ENCODE measurements at places on chromosomes 7 and 10. TPM values are rescaled to one million over a fixed set of nuclear protein-coding genes. Genes with fewer than 3 reads are reported as not detected.
A peak's percentile ranks its signal among the peaks of the same experiment; 100 is the strongest.

GRCh38 chr7:14073988-14074387 lies 84.5 kb upstream of the ETV1 start:
- H3K27me3 ChIP-seq: no peaks in the 10 kb centered on the region
- H3K27ac ChIP-seq: no peak overlapping the region
- H3K4me3 ChIP-seq: no peak overlapping the region
- no peak for DNase-seq

- H3K4me3 ChIP-seq: no peak overlapping the region
- no peak overlapping the region for H3K27ac ChIP-seq
- H3K27me3 ChIP-seq: no peaks in the 10 kb centered on the region
- DNase-seq: no peak
- H3K4me1 ChIP-seq: no peaks in the 10 kb centered on the region
Observed at GRCh38 chr10:12768156-12769100, 233.1 kb downstream of the CCDC3 start.

GRCh38 chr10:126508535-126509040 lies 120.3 kb upstream of the ADAM12 start:
- no peaks in the 10 kb centered on the region for H3K36me3 ChIP-seq
- H3K4me1 ChIP-seq: no peaks in the 10 kb centered on the region
- H3K27me3 ChIP-seq: no peaks in the 10 kb centered on the region
- H3K27ac ChIP-seq: no peak overlapping the region
- no peak overlapping the region for H3K4me3 ChIP-seq

The NME8 gene
- 0.51 TPM for total RNA-seq

DNA sequence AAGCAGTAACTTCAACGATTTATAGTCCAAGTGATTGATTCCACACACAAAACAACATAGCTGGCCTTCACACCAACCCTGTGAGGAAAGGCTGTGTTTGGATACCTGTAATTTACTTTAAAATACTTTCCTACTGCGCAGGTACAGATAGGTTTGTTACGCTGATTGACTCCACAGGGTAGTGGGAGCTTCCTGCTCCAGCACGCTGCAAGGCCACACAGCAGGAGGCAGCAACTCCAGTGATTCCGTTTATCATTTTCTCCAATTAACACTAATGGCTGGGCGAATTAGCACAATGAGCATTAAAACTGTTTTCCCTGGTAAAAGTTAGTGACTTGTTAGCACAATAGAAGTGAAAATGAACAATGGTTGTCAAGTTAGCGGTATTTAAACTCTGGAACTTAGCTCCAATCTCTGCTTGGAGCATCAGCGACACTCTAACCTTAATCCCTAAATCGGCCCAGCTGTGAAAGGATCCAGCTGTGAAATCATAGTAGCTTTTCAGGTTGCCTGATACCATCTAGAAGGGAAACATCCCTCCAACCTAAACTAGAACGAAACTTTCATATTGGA lies 959 bp downstream of the DCLRE1C start:
- DNase-seq: no peak
- H3K36me3 ChIP-seq: peaks cover 11% of the 10 kb centered on the region
- H3K4me1 ChIP-seq: peaks cover 21% of the 10 kb centered on the region
- peak overlapping the region; percentile 98 for H3K27ac ChIP-seq
- no peaks in the 10 kb centered on the region for H3K27me3 ChIP-seq
- H3K4me3 ChIP-seq: peak overlapping the region; percentile 91

The SPDYE18 gene
- not detected for total RNA-seq

GRCh38 chr10:123798856-123799255 lies 92.8 kb downstream of the CPXM2 start:
- no peaks in the 10 kb centered on the region for H3K4me1 ChIP-seq
- H3K27ac ChIP-seq: no peak overlapping the region
- H3K4me3 ChIP-seq: no peak overlapping the region
- no peaks in the 10 kb centered on the region for H3K27me3 ChIP-seq
- no peak for DNase-seq

The ANKRD1 gene
- total RNA-seq: not detected

DNA sequence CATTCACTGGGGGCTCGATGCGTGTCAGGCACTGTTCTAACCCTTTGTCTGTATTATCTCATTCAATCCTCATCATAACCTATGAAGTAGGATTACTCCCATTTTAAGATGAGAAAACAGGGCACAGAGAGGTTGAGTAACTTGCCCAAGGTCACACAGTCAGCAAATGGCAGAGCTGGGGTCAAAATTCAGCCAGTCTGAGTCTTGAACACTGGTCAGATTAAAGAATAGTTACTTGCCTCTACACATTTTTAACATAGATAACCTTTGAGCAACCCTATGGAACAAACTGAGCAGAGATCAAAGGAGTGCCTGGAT lies 27.2 kb downstream of the INSIG1 start:
- no peaks in the 10 kb centered on the region for H3K36me3 ChIP-seq
- no peak for DNase-seq
- no peak overlapping the region for H3K4me3 ChIP-seq
- H3K27me3 ChIP-seq: no peaks in the 10 kb centered on the region

The CCL24 gene
- total RNA-seq: not detected

The FFAR4 gene
- not detected for total RNA-seq

GRCh38 chr10:67603701-67604100 lies 92.3 kb downstream of the CTNNA3 start:
- no peak overlapping the region for H3K4me3 ChIP-seq
- no peak overlapping the region for H3K27ac ChIP-seq
- no peaks in the 10 kb centered on the region for H3K4me1 ChIP-seq
- DNase-seq: no peak

DNA sequence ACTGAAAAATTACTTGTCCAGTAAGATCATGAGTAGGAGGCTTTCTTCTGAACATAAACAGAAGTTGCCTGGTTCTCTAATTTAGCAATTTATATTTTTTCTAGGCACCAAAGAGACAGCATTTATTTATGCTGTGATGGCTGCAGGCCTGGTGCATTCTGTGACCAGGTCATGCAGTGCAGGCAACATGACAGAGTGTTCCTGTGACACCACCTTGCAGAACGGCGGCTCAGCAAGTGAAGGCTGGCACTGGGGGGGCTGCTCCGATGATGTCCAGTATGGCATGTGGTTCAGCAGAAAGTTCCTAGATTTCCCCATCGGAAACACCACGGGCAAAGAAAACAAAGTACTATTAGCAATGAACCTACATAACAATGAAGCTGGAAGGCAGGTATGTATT lies 2.8 kb downstream of the WNT16 start:
- H3K27ac ChIP-seq: no peak overlapping the region
- peaks cover 19% of the 10 kb centered on the region for H3K27me3 ChIP-seq
- no peaks in the 10 kb centered on the region for H3K36me3 ChIP-seq
- H3K4me1 ChIP-seq: peaks cover 5% of the 10 kb centered on the region
- no peak for DNase-seq

- no peak overlapping the region for H3K4me3 ChIP-seq
- no peaks in the 10 kb centered on the region for H3K36me3 ChIP-seq
- no peak overlapping the region for H3K27ac ChIP-seq
- DNase-seq: no peak
- H3K4me1 ChIP-seq: no peaks in the 10 kb centered on the region
Observed at GRCh38 chr7:147013825-147014224, 897.2 kb downstream of the CNTNAP2 start.

- DNase-seq: no peak
- H3K27me3 ChIP-seq: no peaks in the 10 kb centered on the region
- H3K4me1 ChIP-seq: peaks cover 18% of the 10 kb centered on the region
- no peak overlapping the region for H3K4me3 ChIP-seq
Observed at GRCh38 chr10:23412223-23412622, 26.7 kb upstream of the OTUD1 start.

The GPR15LG gene
- total RNA-seq: 1.5 TPM

DNA sequence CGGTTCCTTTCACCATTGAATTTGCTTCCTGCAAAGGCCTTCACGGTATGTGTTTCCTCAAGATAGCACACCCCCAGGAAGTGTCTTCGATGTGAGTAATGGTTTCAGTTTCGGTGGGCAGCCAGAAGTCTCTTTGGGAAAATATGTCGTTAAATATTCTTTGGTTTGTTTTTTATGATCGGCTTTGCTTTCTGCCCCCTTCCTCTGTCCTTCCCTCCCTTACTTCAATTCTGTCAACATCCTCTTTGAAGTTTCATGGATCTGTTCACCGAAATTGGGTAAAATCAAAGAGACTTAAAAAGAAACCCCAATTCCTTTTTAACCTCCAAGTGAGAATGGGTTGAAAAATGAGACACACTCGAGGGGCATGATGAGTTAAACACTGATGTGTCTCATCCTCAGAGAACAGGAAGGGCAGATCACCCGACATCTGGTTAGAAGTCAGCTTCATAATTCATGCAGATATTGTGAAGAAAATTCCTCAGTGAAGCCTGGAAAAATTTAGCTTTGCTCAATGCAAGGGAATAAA lies 170.8 kb upstream of the HABP2 start:
- no peaks in the 10 kb centered on the region for H3K36me3 ChIP-seq
- H3K27ac ChIP-seq: no peak overlapping the region
- H3K27me3 ChIP-seq: peaks cover 4% of the 10 kb centered on the region
- no peak for DNase-seq
- no peak overlapping the region for H3K4me3 ChIP-seq
- no peaks in the 10 kb centered on the region for H3K4me1 ChIP-seq

GRCh38 chr7:99407872-99408378 lies 472 bp downstream of the PDAP1 start:
- H3K4me1 ChIP-seq: peaks cover 12% of the 10 kb centered on the region
- peak overlapping the region; percentile 100 for H3K4me3 ChIP-seq
- no peak for DNase-seq
- H3K27me3 ChIP-seq: no peaks in the 10 kb centered on the region
- peak overlapping the region; percentile 99 for H3K27ac ChIP-seq

GRCh38 chr7:151829707-151830106 lies 47.2 kb downstream of the PRKAG2 start:
- DNase-seq: no peak
- no peak overlapping the region for H3K27ac ChIP-seq
- no peak overlapping the region for H3K4me3 ChIP-seq
- no peaks in the 10 kb centered on the region for H3K27me3 ChIP-seq

The CTAGE4 gene
- total RNA-seq: 1.3 TPM

- H3K4me1 ChIP-seq: no peaks in the 10 kb centered on the region
- H3K4me3 ChIP-seq: no peak overlapping the region
Observed at GRCh38 chr7:27779873-27780272, 39.9 kb downstream of the TAX1BP1 start.

DNA sequence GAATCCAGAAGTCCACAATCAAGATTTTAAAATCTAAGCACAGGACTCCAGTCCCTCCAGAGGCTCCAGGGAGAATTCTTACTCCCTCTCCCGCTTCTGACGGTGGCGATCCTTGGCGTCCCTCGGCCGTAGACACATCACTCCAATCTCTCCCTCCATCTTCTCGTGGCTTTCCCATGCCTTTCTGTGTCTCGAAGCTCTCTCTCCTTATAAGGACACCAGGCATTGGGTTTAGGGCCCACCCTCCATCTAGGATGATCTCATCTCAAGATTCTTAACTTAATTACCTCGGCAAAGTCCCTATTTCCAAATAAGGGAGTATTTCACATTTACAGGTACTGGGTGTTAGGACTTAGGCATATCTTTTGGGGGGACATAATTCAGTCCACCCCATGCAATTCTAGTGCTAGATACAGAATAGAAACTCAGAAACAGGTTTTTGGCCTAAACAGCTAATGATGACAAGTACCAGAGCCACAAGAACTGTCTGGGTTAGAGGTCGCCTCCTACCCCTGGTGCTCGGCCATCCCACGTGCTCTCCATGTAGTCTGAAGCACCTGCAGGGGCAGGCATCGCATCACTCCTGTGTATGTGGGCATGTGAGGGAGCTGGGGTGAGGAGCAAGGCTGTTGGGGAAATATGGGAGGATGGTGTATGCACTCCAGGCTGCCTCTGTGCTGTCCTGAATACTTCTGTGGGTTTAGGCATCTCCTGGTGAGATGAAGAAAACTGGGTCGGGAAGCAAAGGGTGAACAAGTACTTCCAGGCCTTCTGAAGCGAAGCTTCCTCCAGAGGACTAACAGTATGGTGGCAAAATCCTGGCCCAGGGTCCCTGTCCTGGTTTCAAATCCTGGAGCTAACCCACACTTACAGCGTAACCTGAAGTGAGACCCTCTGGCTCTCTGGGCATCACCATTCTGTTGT lies 298.3 kb upstream of the ZMIZ1 start:
- H3K4me1 ChIP-seq: no peaks in the 10 kb centered on the region
- H3K36me3 ChIP-seq: no peaks in the 10 kb centered on the region
- H3K27me3 ChIP-seq: no peaks in the 10 kb centered on the region
- no peak overlapping the region for H3K27ac ChIP-seq

DNA sequence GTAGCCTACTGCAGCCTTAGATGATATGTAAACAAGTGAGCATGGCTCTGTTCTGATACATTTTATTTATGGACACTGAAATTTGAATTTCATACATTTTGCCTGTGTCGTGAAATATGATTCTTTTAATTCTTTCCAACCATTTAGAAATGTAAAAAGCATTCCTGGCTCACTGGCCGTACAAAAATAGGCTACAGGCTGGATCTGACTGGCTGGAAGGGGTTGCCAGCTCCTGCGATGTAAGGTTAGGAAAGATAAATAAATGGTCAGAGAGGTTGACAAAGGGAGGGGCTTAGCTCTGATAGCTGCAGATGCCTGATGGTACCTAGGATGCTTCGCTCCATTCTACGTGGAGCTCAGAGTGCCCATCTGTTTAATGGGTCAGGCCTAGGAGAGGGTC lies 3.4 kb downstream of the ADCYAP1R1 start:
- no peaks in the 10 kb centered on the region for H3K36me3 ChIP-seq
- H3K27ac ChIP-seq: no peak overlapping the region
- H3K27me3 ChIP-seq: no peaks in the 10 kb centered on the region
- H3K4me3 ChIP-seq: no peak overlapping the region
- no peaks in the 10 kb centered on the region for H3K4me1 ChIP-seq

DNA sequence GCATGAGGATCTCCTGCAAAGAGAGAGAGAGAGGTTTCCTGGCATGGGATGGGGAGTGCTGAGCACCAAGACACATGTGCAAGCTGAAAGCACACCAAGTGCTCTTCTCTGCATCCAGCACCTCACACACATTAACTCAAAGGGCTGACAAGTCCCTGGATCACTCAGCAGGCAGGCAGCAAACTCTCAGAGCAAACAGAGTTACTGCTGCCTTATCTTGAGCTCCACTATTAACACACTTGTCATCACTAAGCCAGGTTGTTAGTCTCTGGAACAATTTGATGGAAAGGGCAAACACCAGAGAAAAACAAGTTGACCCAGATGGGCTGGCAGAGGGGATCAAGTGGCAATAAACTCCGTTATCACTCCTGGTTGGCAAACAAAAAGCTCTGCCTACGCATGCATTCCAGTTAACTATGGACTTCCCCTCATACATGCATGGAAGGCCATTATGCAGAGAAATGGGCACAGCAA lies 349.9 kb downstream of the KCNMA1 start:
- no peaks in the 10 kb centered on the region for H3K27me3 ChIP-seq
- no peaks in the 10 kb centered on the region for H3K4me1 ChIP-seq
- H3K4me3 ChIP-seq: no peak overlapping the region

All from GM12878 (cell line).